Stimulated activated CD8-positive, alpha-beta memory T cell treated with anti-CD3 and anti-CD28 coated beads, Interleukin-7, amount 100 ng/mL, for 4 hours (primary cell): ENCODE measurements at places on chromosomes 1 and 21.

GRCh38 chr1:57369889-57370288, 54.0 kb downstream of the DAB1 start:
- DNase-seq: no peak

- no peak for DNase-seq
Measured at GRCh38 chr1:112988367-112988766, 32.4 kb upstream of the SLC16A1 start.

DNA sequence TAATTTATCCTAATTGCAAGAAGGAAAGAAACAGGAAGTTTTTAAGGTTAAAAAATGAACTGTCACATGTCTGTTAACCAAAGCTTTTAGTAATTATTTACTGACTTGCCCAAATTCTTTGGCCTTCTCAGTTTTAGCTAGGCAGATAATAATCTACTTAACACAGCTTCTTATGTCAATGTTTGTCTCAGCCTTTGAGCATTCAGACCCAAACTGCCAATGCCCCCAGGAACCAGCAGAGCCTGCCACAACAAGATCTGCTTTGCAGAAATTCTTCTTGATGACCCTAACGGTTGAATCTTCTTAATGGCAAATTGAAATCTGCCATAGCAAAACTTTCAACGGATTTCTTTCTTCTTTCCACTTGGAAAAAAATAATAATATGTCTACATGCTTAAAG, 792.4 kb upstream of the ADGRL2 start:
- no peak for DNase-seq

GRCh38 chr21:30577766-30578165, 12.4 kb downstream of the KRTAP22-2 start:
- no peak for DNase-seq

DNA sequence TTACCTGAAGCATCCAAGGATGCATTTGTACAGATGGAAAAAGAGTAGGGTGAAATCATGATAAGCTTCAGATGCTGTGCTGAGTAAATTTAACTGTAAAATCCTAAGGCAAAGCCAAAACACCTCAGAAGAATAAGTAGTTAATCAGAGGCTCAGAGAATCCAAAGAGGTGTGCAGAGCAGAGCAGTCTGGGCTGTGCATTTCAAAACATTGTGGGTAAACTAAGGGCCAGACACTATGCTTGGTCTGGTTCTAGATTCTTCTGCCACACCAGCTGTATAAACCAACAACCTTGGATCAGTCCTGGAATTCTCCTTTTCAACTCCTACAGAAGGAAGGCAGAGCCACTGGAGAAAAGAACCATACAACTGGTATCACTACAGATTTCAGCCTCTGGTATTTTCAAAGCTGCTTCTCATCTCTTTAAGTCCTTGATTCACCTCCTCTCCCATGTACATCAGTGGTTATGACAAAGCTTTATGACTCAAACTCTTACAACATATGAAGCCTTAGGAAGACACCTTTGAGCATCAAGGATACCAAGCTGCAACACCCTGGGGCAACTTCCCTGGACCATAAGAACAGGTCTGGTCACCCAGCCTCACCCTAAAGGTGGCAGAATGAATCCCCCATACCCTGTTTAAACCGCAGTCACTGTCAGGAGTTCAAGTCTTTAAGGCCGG, 11.6 kb upstream of the HIPK1 start:
- DNase-seq: no peak

- DNase-seq: no peak
Measured at GRCh38 chr1:2584686-2585317, 1.8 kb upstream of the PRXL2B start.
